ENCODE measurements at places on chromosomes 4 and X.

DNA sequence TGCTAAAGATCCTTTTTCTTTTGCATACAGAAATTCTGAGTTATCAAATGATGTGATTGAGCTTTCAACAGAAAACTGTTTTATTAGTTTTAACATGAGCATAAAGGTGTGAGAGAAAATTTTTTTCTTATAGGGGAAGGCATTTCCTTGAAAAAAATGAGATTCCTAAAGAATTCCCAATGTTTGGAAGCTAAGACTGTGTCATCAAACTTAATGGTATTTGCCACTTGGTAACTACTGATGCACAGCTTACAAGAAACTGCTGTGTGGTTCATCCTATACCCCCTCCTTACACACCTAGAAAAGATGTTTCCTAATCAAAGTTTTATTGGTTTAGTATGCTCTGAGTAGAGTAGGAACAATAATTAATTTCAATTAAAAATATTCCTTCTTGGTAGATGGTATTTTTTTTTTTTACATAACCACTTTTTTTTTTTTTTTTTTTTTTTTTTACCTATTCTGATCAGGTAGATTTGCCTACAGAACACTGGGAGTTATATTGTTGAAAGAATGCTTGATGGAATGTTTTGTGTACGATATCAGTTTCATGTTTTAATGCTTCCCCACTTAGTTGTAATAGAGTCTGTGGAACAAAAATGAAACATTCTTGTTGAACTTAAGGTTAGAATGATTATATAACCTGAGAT lies 6.0 kb downstream of the PTPN13 start:
- no peak for DNase-seq

DNA sequence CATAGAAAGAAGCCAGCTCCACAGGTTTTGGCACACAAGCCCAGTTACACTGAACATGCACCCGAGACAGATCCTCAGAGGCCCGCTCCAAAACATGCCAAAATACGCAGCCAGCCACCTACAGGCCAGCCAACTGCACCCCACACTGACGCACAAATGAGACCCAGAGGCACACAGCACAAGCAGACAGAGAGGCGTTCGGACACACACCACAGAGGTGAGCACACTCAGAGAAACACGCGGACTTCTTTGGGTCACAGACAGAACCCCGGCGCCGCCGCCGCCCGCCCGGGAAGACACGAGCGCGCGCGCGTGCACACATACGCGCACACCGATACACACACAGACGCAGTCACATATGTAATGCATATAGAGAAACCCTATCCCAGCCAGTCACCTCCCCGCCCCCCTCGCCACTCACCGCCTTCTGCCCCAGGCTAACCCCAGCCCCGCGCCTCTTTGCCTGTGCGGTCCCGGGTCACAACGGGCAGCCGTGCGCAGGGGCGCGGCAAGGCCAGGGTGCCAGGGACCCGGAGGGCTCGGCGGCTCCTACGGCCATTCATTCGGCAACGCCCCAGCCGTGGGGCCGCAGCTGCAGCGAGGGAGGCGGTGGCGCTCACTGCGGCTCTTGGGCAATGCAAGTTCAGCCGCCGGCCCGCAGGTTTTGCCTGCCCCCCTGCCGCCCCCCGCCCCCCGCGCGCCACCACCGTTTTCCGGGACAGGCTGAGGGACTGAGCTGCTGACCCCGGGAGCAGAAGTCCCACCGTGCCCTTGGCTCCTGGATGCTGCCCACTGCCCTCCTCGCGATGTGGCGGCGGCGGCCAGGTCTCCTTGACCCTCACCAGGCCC lies 553 bp downstream of the SEPTIN6 start:
- DNase-seq: peak; percentile 64

DNA sequence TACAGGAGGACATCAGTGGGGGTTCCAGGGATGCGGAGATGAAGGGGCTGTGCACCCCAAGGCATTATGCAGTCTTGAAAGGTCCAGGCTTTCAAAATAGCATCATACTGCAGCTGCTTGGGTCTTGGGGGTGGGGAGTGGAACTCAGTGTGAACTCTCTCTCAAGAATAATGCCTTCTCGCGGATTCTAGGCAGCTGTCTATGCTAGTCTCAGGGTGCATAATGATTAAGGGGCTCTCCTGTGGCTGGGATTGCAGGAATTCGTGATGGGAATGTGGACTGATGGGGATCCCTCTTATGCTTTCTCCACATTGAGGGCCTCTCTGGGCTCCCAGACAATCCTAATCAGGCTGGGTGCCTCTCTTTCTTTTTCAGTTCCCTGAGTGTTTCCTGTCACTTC lies 172.2 kb upstream of the ARHGAP24 start:
- DNase-seq: no peak

- peak; percentile 51 for DNase-seq
Observed at GRCh38 chrX:23938690-23939089, 30.9 kb downstream of the CXorf58 start.

DNA sequence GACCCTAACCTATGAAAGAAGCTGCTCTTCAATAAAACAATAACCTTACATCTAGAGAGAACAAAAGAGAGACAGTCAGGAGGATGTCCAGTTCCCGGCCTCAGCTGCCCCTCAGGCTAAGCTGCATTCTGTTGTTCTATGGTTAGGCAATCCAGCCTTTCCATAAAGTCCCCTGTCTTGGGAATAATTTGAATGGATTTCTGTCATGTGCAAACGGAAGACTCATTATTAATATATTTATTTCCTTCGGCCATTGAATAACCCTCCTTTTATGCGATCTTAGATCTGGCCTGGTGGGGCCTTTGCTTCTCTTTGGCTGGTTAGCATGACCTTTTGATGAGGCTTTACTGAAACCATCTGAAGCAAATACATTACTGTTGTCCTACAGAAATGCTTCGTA lies 80.1 kb downstream of the ANKRD50 start:
- no peak for DNase-seq

GRCh38 chr4:31341601-31342359 lies 621.6 kb downstream of the PCDH7 start:
- no peak for DNase-seq

GRCh38 chr4:7105276-7105675 lies 37.4 kb upstream of the GRPEL1 start:
- DNase-seq: peak; percentile 16

GRCh38 chrX:110698696-110699095 lies 96.9 kb downstream of the CHRDL1 start:
- DNase-seq: no peak

- peak; percentile 89 for DNase-seq
Observed at GRCh38 chrX:66635360-66635759, 3.5 kb downstream of the EDA2R start.

DNA sequence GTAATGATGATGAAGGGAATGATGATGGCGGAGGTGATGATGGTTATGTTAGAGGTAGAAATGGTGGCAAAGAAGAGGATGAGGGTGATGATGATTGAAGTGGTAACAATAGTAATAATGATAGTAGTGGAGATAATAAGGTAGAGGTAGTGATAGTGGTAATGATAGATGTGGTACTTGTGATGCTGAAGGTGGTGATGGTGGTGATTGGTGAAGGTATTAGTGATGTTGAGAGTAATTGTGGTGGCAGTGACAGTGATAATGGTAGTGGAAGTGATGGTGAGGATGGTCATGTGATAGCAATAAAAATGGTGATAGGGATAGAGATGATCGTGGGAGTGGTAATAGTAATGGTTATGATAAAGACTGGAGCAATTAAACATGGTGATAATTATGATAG lies 108.8 kb downstream of the EFNB1 start:
- no peak for DNase-seq

DNA sequence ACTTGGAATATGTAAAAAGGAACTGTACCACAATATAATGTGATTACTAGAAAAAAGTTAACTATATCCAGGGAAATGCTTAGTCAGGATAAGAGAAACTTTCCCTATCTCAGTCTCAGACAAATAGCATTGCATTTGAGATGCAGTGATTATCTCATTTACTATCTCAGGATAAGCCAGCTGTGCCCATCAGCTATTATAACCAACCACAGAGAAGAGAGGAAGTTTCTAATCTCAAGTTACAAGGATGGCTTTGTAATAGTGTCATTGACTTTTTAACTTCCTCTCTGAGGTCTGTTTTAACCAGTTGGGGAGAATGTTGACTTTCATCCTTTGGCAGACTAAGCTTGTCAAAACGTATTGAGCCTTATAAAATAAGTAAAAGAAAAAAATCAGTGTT lies 56.5 kb downstream of the SNX25 start:
- peak; percentile 55 for DNase-seq

- DNase-seq: no peak
Observed at GRCh38 chr4:158050942-158051341, 121.9 kb downstream of the GASK1B start.

- no peak for DNase-seq
Observed at GRCh38 chrX:152028579-152028978, 54.1 kb upstream of the GABRE start.

DNA sequence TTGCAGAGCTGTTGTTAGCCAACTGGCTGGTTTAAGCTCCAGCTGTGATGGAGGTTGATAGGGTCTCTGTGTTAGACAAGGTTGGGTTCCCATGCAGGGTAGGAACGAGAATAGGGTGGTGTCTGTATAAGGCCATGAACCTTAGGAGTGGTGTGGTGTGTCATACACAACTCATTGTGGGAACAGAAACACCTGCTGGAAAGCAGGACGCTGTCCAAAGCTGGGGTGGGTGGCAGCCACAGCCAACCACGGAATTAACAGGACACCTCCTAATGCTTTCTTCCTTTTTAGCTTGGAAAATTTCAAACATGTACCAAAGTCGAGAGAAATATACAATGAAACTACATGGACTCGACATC lies 94.4 kb downstream of the ARHGAP10 start:
- DNase-seq: no peak

GRCh38 chr4:23856630-23857029 lies 33.2 kb downstream of the PPARGC1A start:
- no peak for DNase-seq

DNA sequence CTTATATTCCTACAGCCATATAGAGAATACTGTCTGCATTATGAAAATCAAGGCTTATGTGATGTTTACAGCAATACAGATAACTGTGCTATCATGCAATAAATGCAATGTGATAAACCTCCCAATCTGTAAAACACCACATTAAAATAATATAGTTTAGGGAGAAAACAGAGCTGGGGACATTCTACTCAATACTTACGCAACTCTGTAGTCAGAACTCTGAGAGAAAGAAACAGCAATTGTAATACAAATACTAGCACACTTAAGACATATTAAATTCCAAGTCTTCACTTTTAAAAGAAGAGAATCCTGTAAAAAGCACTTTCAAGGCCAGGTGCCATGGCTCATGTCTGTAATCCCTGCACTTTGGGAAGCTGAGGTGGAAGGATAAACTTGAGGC lies 61.4 kb downstream of the ANKRD17 start:
- DNase-seq: no peak

DNA sequence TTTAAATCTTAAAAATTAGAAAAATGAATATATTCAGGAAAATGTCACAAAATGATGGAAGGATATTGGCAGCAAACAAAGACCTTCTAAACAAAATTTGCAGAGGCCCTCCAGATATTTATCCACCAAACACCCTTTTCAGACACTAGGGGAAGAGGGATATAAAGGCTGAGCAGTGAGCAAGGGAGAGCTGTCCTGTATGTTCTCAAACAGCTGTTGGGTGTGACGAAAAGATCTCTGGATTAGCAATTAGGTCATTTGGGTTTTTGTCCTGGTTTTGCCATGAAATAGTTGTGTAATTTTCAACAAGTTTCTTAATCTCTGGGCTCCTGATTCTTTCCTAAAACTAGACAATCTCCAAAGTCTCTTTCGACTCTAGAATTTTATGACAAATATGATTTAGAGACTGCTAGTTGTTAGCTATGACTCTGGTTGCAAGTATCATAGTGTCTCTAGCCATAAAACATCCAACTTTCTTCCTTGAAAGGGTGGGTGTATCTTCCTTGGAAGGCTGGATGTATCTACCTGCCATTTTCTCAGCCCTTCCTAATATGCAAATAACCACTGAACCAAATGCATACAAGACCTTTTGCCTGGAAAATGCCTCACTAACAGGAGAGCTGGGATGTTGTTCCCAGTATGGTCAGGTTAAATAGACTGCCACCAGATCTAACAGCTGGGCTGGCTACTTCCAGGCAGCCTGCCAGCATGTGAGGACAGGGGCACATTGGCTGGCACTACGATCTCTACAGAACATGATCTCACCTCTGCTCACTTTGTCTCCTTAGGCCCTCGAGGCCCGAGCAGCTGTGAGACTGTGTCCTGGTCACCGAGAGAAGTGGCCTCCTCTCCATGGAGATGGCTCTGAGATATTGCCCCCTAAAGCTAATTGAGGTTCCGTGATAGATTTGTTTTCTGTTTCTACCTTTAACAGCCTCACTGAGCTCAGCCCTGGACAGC lies 225.5 kb upstream of the JADE1 start:
- DNase-seq: peak; percentile 55

GRCh38 chr4:31037703-31038102 lies 317.5 kb downstream of the PCDH7 start:
- DNase-seq: no peak

GRCh38 chr4:14652522-14652921 lies 349.8 kb upstream of the CPEB2 start:
- no peak for DNase-seq

DNA sequence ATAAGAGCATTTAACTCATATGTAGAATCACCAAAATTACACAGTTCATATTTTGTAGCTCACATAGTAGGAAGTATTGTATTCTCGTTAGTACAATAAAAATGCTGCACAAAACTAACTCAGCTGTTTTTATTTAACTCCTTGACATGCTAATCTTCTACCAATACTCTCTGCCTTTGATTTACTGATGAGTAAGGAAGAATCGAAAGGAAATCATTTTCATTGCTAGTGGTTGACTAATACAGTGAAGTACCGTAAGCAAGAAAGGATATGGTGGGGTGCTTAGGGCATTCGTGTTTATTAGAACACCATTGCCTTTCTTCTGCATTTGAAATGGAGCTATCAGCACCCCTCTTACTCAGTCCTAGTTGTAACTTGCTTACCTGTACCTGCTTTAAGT lies 1239.1 kb upstream of the TENM3 start:
- DNase-seq: peak; percentile 51

DNA sequence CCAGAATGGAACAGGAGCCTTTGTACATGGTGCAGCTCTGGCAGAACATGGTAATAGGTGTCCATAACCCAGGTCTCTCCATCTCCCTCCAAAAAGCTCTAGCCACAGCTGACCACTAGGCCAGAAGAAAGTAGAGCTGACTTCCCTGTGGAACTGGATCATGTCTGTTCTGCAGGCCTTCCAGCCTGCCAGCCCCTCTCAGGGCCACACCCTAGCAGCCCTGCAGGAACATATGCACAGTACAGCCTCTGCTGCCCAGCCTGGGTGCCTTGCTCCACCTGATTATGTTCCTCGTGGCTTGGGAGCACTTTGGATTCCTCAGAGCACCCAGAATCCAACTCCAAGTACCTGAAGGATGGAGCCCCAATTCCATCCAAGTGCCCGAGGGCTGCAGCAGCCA lies 12.0 kb downstream of the NDST3 start:
- DNase-seq: no peak

- DNase-seq: peak; percentile 41
Observed at GRCh38 chrX:20527558-20528011, 260.9 kb upstream of the RPS6KA3 start.
